ENCODE measurements at places on chromosomes 2 and 18.

- DNase-seq, result peak; percentile 84
These were observed 569 bp downstream of the BABAM2 start for GRCh38 chr2:27890924-27891672.

GRCh38 chr2:61125798-61126197, 36.2 kb upstream of the C2orf74 start:
- DNase-seq, result no peak

DNA sequence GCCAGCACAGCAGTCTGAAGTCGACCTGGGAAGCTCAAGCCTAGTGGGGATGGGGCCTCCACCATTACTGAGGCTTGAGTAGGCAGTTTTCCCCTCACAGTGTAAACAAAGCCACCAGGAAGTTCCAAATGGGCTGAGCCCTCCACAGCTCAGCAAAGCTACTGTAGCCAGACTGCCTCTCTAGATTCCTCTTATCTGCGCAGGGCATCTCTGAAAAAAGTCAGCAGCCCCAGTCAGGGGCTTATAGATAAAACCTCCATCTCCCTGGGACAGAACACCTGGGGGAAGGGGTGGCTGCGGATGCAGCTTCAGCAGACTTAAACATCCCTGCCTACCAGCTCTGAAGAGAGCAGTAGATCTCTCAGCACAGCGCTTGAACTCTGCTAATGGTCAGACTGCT, 218.4 kb upstream of the VRK2 start:
- no peak for DNase-seq

- peak; percentile 99 for DNase-seq
These were observed 141.5 kb upstream of the HAAO start for GRCh38 chr2:42933824-42934254.

DNA sequence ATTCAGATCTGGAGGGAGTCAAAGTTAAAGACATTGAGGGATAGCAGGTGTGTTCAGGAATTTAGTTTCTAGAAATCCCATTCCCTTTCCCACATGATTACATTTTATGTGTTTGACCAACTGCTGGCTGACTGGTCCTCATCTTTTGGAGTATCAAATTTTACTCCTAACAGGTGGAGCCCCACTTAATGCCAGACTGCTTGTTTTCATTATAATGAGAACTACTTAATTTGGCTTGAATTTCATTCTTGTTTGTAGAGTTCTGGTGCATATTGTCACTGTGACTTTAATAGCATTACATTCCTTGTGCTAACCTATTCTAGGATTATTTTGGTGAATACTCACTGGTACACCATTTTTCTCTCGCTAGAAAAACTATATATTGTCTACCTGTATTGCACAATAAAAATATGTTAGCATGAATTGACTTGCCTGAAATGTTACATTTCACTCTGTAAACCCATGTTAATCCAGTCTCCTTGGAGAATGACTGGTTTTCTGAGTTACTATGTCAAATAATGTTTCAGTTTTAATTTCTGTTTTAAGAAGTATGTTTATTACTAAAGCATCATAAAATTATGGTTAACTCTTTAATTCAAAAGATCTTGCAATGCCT, 98.2 kb downstream of the TANC1 start:
- no peak for DNase-seq

DNA sequence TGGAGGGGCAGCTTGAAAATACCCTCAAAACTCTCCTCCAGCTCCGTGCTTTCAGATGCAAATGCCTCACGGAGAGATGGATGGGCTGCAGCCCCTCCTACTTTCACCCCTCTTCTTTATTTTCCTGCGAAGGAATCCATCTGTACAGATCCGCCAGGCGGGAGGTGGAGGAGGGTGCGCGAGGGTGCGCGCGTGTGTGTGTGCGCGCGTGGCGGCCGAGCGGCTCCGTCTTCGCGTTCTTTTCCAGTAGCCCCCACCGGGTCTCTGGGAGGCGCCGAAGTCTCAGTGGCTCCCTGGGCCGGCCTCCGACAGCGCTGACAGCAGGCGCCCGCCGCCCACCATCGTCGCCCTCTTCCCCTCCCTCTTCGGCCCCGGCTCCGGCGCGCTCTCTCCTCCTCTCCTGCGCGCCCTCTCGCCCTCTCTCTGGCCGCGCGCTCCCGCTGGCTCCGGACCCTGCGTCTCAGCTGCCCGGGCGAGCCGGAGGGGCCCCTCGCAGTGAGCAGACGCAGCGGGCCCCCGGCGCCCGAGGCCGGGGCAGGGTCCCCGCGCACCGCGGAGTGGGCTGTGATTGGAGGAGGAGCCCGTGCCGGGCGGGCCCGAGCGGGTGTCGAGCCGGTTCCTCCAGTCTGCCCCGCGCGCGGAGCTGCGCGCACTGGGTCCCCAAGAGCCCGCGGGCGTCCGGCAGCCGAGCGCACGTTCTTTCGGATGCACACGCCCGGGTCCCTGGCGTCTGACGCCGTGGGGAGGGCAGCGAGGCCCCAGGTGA, at the start of gene CDH7:
Gene CDH7 (plus strand): TSS at position 624 of the 766 bp plus-strand sequence. CDS start 11,831 bp downstream, outside the sequence.
- no peak for DNase-seq

DNA sequence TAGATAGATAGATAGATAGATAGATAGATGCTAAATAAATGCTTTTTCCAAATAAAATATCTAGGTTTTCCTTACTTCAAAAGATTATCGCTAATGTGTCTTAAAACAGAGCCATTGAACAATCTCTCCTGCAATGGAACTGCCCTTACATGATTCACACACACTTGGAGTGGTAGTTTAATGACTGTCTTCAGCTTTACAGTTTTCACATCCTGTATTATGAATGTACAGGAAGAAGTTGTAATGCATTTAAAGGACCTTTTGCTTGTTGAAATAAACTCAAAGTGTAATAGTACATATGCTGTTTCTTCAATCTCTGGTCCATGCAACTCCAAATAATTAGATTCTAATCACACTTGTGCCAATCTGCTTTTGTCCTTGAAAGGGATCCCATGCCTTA, 797.6 kb upstream of the CDH2 start:
- no peak for DNase-seq

DNA sequence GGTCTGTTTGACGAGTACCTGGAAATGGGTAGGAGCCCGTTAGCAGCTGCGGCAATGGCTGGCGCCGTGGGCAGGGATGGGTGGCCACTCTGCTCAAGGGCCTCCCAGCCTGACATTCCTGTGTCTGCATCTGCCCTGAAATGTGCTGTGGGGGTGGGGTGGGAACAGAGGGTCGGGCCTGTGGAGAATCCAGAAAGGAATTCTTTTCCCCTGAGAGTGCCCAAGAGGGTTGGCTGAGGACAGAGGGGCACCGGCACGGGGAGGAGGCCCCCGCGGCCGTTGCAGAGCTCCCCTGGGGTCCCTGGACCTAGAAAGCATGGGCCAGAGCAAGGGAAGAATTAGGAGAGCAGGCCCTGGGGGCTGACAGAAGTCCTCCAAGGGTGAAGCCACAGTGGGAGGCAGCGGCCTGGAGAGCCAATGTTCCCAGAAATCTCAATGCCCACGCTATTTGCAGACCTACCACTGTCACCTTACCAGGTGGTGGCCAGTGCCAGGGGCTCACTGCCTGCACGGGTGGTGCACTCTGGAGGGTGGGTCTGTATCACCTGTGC, 27.8 kb downstream of the ANO7 start:
- no peak for DNase-seq

DNA sequence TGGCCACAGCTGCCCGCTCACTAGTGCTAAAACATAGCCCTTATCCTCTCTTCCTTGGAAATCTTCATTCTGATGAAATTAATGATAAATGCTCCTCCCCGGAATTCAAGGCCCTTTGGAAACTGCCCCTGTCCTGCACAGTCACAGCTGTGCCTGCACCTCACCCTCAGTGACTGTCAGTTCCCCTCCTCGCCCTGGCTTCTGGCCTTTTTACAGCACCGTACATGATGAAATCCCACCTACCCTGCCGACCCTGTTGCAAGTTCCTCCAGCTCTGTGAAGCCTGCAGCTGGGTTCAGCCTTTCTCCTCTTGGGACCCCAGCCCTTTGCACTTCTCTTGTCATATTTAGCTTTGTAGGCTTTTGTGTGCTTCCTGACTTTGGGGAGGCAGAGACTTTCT, 48.4 kb downstream of the DCDC2C start:
- DNase-seq, result no peak

DNA sequence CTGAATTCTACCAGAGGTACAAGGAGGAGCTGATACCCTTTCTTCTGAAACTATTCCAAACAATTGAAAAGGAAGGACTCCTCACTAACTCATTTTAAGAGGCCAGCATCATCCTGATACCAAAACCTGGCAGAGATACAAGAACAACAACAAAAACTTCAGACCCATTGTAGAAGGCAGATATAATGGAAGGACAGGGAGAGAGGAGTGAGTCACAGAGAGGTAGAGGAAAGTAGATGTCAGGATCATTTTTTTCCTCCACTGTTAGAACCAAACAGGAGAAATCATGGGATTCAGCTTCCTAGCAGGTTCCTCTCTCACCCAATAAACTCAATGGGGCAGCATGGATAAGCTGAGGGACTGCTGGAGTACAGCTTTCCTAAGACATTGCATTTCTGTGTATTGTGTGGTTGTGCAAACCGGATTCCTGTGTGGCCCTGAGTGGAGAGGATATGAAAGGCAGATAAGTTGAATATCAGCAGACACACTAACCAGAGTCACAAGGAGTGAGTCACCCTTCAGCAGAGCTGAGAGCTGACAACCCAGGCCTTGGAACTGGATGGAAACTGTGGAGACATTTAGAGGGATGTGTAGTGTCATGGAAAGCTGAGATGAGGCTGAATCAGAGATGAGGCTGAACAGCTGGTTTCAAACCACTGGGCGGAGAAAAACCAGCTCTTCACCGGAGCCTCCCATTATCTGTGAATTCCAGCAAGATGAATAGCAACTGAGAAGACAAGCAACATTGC, 60.9 kb upstream of the MMADHC start:
- no peak for DNase-seq

DNA sequence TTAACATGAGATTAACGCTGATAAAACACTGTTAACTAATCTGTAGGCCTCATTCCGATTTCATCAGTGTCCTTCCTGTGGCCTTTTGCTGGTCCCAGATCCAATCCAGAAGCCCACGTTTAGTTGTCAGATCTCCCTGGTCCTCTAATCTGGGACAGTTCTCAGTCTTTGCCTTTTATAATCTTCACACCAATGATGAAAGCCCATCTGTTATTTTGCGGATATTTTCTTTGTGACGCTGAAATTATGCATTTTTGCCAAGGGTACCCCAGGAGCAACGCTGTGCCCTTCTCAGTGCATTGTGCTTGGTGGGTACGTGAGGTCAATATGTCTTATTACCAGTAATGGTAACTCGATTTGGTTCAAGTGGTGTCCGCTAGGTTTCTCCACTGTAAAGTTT, 51.1 kb downstream of the COPS8 start:
- DNase-seq, result no peak

GRCh38 chr2:132477962-132478361, 61.4 kb downstream of the GPR39 start:
- no peak for DNase-seq

- DNase-seq, result no peak
These were observed 61.3 kb upstream of the HDAC4 start for GRCh38 chr2:239462191-239462515.

DNA sequence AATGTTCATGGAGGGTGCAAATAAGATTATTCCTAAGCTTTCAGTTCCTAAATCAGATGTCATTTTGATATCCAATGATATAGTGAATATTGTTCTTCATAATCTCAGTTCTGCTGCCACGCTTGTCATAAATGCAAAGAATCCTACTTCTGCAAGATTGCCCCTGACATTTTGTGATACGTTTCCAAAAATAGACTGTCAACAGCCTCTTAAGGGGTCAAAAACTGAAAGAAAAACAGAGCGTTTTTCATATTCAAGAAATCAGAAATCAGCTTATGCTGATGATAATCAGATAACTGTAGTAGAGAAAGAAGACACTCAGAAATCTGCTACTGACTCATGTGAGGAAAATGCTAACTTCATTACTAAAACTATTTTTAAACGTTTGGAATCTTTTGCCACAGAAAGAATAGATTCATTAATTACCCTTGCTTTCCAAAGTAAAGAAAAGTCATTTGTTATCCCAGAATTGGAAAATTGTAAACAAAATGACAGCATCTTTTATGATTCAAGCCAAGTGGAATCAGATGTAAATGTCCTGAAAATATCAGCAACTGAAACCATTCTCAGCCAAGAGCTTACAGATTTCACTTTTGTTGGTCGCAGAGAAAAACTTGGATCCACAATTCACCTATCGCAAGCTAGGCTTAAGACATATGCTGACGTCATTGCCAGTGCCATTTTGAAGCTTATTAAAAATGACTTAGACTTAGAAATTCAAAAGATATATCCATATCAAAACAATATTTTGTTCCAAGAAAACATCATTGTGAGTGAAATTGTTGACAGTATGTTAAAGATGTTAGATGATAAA, 55.1 kb downstream of the FSIP2 start:
- DNase-seq, result no peak

DNA sequence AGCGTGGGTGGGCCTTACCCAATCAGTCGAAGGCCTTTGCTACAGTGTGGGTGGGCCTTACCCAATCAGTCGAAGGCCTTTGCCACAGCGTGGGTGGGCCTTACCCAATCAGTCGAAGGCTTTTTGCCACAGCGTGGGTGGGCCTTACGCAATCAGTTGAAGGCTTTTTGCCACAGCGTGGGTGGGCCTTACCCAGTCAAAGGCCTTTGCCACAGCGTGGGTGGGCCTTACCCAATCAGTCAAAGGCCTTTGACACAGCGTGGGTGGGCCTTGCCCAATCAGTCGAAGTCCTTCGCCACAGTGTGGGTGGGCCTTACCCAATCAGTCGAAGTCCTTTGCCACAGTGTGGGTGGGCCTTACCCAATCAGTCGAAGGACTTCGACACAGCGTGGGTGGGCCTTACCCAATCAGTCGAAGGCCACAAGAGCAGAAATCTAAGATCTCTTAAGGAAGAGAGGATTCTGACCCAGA, 16.3 kb upstream of the GAL3ST2 start:
- no peak for DNase-seq

- peak; percentile 86 for DNase-seq
These were observed 15.8 kb upstream of the SELENOI start for GRCh38 chr2:26330114-26330549.

DNA sequence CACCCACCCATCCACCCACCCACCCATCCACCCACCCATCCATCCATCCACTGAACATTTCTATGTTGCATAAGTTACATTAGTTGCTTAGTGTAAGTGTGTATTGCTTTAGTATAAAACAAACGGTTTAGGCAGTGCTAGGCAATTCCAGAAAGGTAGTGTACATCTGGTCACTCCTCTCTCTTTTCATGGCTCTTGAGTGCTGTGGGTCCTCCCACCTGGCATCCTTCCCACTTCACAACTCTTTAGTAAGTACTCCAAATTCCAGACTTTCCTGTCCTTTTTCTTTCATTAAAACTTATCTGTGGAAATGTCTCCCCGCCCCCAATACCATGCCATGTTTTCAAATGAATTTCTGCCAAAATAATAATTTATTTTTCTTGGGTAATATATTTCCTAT, 122.5 kb downstream of the PLEKHM3 start:
- no peak for DNase-seq

All from hematopoietic multipotent progenitor cell treated with erythropoietin and hydrocortisone succinate and interleukin-3 and kit ligand, for 8 days (in vitro differentiated cells).